Transverse colon (tissue), 4 donors: ENCODE measurements at places on chromosomes 11 and 22. TPM values are rescaled to one million over a fixed set of nuclear protein-coding genes. Genes with fewer than 3 reads are reported as not detected.
A peak's percentile ranks its signal among the peaks of the same experiment; 100 is the strongest.

- DNase-seq, result no peak
These were observed 6.8 kb downstream of the ROBO4 start for GRCh38 chr11:124890683-124891372.

GRCh38 chr11:119380160-119380826, 1.2 kb downstream of the USP2 start:
- DNase-seq, result no peak

- DNase-seq, result no peak
These were observed 6.0 kb downstream of the RNF169 start for GRCh38 chr11:74754507-74755252.

DNA sequence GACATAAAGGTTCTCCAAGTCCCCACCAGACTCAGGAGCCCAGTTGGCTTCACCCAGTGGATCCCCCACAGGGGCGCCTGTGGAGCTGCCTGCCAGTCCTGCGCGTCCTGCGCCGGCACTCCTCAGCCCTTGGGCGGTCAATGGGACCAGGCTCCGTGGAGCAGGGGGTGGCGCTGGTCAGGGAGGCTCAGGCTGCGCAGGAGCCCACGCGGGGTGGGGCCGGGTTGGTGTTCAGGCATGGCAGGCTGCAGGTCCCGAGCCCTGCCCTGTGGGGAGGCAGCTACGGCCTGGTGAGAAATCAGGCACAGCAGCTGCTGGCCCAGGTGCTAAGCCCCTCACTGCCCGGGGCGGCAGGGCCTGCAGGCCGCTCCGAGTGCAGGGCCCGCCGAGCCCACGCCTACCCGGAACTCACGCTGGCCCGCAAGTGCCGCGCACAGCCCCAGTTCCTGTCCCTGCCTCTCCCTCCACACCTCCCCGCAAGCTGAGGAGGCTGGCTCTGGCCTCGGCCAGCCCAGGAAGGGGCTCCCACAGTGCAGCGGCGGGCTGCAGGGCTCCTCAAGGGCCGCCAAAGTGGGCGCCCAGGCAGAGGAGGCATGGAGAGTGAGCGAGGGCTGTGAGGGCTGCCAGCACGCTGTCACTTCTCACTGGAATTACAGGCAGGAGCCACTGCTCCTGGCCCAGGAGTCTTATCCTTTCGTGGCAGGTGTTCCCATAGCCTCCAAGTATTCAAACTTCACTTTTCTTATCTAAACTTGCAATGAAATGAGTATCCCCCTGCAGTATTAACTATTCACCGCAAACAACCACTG, 22.8 kb upstream of the ZBTB44 start:
- DNase-seq, result no peak

FXYD2 gene
- total RNA-seq, result 1.2 TPM

DNA sequence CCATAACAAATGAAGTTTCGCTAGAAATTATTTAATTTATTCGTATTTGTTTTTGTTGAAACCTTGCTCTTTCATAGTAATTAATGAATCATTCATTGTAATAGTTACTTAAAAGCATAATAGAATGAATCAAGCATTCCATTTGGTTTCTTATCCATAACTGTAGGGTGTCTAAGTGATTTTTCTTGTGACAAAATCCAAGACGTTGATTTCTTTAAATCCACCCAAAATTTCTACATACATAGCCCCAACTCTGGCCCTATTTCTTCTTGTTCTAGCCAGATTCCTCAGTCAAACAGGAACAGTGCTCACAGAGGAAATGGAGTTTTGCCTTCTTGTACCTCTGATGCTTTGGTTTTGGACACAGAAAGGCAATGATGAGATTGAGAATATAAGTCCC, 25.5 kb downstream of the UBASH3B start:
- DNase-seq, result no peak

- DNase-seq, result no peak
These were observed 91.4 kb upstream of the TOP3B start for GRCh38 chr22:22073769-22074561.

DNA sequence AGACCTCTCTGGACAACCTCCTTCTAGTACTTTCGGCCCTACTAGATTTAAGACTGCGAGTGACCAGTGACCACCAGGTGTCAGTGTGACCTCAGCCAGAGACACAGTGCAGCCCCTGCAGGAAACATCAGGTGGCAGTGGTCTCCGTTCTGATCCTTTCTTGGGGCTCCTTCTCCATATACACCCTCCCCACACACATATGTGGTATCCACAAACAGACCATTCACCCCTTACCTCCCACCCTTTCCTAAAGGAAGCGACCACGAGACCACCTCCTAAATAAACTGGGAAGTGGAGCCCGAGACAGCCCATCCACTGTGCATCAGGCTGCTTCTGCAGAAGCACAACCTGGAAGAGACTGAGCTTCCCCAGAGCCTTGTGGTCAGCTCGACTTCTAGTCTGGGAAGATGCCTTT, 38.5 kb upstream of the CYP2D6 start:
- peak; percentile 72 for DNase-seq
